RPMI8226 (cell line): ENCODE measurements at places on chromosomes 11 and 22.
A peak's percentile ranks its signal among the peaks of the same experiment; 100 is the strongest.

DNA sequence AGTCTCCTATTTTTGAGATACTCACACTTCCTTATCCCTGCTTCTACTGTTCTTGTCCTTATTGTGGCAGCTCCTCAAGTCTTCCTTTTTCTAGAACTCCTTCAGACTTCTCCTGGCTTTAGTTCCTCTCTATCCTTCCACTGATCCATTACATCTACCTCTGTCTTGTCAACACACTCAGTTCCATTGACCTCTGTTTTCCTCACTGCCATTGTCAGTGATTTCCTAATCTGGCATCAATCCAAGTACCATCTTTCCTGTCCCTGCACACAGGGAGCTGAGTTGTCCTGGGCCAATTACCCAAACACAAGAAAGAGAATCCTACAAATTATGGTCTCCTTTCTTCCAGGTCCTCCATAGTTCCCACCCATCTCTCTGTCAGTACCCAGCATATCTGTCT lies 27.9 kb upstream of the RIC3 start:
- DNase-seq: no peak

- no peak for DNase-seq
Observed at GRCh38 chr22:26681395-26681821, 24.0 kb downstream of the MIAT start.

- no peak for DNase-seq
Observed at GRCh38 chr11:33211580-33211979, 45.6 kb upstream of the HIPK3 start.

- DNase-seq: peak; percentile 79
Observed at GRCh38 chr11:75635066-75635862, 33.6 kb downstream of the MAP6 start.

- no peak for DNase-seq
Observed at GRCh38 chr11:95082576-95083001, 7.1 kb upstream of the ENDOD1 start.

DNA sequence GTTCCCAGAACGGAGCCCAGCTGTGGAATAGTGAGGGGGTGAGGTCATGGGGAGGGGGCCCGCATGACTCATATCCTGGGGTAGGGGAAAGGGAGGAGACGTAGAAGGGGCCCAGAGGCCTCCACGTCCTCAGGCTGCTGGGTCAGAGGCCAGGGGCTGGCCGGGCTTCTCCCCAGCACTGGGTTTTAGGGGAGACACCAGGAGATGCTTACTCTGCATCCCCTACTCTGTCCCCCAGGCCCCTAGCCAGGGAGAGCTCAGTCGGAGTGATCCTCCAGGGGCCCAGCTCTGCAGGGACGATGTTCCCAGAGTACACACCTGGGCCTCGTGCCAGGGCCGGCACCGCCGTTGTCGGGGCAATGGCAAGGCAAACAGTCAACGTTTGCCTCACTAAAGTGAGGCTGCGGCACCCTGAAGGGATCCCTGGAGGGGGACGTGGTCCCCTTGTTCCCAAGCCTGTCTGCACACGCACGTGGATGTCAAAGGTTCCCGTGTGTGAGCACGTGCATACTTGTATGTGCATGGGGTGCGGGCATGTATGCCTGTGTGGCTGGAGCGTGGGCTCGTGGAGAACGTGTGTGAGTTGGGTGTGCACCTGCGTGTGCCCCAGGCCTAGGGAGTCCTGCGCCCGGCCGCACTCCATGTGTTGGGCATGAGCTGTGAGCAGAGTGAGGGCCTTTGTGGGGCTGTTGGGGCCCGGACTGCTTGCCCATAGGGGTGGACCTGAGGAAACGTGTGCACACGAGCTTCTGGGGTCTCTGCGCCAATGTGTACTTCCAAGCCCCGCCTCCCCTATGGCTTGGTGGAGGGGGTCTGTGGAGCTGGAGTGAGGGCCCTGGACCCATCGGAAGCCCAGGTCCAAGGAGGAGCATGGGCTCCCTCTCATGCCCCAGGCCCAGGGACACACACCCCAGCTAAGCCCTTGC lies 14.2 kb downstream of the PRR33 start:
- no peak for DNase-seq

DNA sequence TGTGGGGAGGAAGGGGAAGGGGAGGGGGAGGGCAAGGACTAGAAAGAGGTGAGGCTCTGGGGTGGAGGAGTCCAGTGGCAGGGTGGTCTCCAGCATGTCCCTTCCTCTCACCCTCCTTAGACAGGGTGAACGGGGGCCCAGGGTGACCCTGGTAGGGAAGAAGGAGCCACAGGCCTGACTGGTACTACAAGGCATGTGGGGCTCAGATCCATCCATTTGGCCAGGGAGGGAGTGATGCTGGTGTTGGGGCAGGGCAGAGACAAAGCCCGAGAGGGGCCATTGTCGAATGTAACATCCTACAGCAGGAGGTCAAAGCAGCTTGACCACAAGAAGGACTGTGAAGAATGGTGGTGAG lies 69.0 kb upstream of the SHISAL1 start:
- no peak for DNase-seq

DNA sequence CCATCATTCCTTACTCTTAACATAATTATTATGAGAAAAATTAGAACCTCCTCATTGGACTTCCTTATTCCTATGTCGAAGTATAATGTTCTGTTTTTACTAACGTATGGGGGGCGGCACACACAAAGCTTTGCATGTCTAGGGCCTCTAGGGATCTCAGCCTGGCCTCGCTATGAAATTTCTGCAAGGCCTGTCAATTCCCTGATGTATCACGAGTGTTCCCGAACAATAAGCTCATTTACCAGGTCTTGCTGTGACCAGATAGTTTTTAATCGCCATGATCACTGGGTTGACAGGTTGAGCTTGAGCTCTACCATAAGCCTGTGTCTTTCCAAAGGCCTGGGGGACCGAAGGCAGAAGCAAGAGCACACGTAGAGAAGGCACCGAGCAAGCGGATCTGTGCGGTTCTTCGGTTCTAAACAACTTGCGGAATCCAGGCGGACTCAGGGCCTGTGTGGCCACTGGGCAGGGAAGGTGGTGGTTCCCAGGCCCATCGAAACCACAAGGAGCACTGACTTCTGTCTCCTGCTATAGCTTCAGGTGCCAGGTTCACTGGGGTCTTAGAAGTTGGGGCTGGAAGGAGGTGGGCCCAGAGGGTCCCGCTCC lies 10.4 kb upstream of the FXYD2 start:
- DNase-seq: no peak

- no peak for DNase-seq
Observed at GRCh38 chr22:31329029-31329428, 17.1 kb downstream of the PATZ1 start.

GRCh38 chr11:33068611-33069340 lies 29.4 kb downstream of the TCP11L1 start:
- DNase-seq: no peak

GRCh38 chr11:86459682-86460460 lies 85.2 kb downstream of the CCDC81 start:
- no peak for DNase-seq

DNA sequence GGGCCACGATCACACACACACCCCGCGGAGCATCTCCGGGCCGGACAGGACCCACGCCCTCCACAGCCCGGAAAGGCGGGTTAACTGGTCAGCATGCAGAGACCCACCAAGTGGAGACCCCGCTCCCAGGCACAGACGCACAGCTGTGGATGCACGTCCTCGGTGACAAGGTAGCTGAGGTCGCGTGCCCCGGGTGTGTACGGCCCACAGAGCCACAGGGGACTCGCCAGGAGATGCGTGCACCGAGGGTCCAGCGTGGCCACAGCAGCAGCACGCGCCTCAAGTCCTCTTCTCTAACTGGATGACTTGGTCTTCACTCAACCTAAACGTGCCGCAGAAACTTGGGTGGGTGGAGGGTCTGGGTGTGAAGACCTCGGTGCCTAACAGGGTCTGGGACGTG lies 5.5 kb downstream of the H19 start:
- no peak for DNase-seq

DNA sequence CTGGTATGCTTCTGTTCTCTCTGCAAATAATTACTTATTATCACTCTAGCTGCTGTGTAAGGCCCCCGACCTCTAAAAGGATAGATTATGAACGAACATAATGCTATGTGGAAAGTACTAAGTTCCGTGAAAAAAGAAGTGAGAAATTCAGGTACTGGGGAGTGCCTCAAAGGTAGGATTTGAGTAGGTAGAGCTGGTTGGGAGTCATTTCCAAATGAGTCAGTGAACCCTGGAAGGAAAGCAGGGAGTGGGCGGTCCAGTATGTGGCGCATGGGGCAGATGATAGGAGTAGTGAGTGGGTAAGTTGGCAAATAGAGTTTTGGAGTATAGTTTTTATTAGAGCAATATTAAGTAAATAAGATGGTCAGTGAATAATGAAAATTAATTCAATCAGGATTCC lies 2.4 kb downstream of the ZC3H12C start:
- no peak for DNase-seq

- DNase-seq: no peak
Observed at GRCh38 chr11:30573951-30574350, 12.2 kb downstream of the MPPED2 start.

- DNase-seq: peak; percentile 50
Observed at GRCh38 chr22:36358533-36359469, 29.0 kb downstream of the MYH9 start.

- DNase-seq: no peak
Observed at GRCh38 chr22:20781272-20781990, 7.5 kb downstream of the SERPIND1 start.

DNA sequence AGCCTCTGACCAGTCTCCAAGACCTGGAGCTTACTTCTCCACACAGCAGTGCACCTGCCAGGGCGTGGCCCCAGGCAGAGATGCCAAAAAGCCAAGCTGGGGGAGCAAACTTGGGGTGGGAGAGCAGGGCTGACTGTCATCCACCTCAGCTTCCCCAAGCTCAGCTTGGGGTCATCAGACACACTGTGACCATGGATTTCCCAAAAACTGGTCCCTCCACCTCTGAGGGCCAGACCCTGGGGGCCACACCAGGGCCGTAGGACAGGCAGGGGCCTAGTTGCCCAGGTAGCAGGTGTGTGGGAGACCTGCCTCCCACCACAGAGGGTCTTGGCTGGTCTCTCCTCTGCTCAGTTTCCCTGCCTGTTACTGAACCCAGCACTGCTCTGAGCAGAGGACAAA lies 30.6 kb downstream of the ARVCF start:
- no peak for DNase-seq

GRCh38 chr11:34052608-34053160 lies 1.2 kb downstream of the CAPRIN1 start:
- DNase-seq: peak; percentile 14

- no peak for DNase-seq
Observed at GRCh38 chr11:74322667-74323066, 11.2 kb upstream of the P4HA3 start.

DNA sequence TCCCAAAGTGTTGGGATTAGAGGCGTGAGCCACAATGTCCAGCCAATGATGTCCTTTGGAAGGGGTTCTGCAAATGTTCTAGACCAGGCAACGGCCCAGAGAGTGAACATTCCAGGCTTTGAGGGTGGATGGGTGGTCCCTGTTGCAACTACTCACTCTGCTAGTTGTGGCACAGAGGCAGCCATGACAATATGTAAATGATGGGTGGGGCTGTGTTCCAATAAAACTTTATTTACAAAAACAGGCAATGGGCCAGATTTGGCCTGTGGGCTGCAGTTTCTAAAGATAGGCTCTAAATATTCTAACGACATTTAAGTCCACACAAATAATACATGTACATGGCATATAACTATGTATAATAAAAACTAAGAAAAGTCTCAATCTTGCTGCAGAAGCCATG lies 276.3 kb downstream of the CTTN start:
- no peak for DNase-seq

DNA sequence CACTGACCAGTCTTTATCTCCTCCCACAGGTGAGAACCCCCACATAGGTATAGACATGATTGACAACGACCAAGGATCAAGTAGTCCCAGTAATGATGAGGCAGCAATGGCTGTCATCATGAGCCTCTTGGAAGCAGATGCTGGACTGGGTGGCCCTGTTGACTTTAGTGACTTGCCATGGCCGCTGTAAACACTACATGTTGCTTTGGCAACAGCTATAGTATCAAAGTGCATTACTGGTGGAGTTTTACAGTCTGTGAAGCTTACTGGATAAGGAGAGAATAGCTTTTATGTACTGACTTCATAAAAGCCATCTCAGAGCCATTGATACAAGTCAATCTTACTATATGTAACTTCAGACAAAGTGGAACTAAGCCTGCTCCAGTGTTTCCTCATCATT lies 76.5 kb downstream of the BTBD10 start:
- no peak for DNase-seq

DNA sequence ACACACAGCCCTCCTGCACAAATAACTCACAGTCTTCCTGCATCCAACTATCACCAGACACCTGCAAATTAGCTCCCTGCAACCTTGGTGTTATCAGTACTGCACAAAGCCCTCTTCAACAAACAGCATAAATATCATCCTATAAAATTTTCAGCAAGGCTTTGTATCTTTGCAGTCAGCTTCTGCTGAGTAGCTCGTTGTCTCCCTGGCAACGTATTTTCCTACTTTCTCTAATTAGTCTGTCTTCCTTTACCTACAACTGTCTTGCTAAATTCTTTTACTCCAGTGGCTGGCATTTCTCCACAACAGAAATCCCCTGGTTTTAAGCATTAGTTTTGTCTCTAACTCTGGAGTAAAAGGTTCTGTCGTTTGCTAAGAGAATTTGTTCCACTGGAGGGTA lies 3.9 kb downstream of the OR8D4 start:
- DNase-seq: no peak

DNA sequence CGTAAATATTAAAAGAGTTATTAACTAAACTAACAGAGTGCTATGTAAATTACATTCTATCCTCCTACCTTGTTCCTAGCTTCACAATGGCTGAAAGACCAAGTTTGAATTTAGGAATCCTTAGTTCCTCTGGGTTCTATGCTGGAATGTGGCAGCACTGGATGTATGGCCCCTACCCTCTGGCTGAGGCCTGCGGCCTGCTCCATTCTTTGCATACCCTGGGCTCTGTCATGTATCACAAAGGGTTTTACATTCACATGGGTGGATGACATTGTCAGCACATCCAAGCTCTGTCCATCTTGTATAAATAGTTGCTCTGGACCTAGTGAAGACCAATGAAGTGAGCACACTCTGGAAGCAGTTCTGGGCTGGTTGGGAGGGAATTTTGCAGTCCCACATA lies 54.5 kb downstream of the AASDHPPT start:
- no peak for DNase-seq

DNA sequence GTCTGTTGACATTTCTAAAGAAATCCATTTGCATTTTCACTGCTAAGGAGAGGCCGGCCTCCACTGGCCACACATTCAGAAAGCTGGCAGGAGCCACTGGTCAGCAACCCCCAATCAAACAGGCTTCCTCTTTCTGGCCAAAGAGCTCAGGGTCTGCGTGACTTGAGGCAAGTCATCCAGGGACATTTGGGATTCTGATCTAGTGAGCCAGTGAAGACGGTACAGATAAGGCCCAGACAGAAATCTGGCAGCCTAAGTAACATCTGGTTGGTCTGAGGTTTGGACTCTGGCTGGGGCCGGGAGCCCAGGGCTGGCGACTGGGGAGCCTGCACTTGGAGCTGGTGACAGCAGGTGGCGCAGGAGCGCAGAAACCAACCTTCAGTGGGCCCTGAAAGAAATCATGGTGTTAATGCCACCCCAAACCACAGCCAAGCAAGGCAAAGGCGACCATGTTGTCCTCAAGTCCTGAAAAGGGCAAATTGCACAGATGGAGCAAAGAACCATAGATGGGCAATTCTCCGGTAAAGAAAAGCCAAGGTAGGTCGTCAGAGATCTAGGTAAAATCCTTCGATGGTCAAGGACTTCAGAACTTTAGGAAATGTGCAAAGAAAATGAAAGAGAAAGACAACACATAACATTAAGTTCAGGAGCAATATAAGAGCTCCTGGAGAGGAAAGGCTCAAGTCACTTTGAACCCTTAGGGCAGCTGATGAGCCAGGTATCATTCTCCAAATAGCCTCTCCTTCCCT lies 99.4 kb upstream of the BLID start:
- DNase-seq: peak; percentile 54

GRCh38 chr22:29717789-29718188 lies 2.0 kb upstream of the CABP7 start:
- DNase-seq: no peak
